Endothelial cell (in vitro differentiated cells): ENCODE measurements at places on chromosomes 11 and 22. TPM values are rescaled to one million over a fixed set of nuclear protein-coding genes. Genes with fewer than 3 reads are reported as not detected.

Gene FAM180B
- total RNA-seq: 0.31 TPM

Gene TP53I11
- 149 TPM for total RNA-seq

Gene RIC3
- 5.6 TPM for total RNA-seq

Gene RASL10A
- 30.1 TPM for total RNA-seq

Gene IL17REL
- total RNA-seq: 0.15 TPM

Gene CD3G
- not detected for total RNA-seq

Gene RTCB
- total RNA-seq: 107 TPM

Gene TRIM49
- total RNA-seq: not detected

Gene OR52E8
- not detected for total RNA-seq

DNA sequence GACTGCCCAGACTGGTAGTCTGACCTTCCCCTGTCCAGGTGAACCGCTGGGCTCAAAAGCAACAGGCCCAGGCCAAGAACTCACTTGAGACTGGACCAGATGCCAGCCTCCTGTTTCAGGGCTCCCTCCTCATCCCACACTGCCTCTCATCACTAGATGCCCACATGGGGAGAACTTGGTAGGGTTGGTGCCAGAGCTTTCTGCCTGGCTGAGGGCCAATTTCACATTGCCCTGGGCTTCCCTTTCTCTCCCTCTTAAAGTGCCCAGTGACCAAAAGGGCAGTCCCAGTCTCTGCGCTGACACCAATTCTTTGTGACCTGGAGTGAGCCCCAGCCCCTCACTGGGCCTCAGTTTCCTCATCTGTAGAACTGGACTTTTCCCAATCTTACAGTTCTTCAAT, 41.7 kb downstream of the C11orf58 start:
- DNase-seq: no peak

DNA sequence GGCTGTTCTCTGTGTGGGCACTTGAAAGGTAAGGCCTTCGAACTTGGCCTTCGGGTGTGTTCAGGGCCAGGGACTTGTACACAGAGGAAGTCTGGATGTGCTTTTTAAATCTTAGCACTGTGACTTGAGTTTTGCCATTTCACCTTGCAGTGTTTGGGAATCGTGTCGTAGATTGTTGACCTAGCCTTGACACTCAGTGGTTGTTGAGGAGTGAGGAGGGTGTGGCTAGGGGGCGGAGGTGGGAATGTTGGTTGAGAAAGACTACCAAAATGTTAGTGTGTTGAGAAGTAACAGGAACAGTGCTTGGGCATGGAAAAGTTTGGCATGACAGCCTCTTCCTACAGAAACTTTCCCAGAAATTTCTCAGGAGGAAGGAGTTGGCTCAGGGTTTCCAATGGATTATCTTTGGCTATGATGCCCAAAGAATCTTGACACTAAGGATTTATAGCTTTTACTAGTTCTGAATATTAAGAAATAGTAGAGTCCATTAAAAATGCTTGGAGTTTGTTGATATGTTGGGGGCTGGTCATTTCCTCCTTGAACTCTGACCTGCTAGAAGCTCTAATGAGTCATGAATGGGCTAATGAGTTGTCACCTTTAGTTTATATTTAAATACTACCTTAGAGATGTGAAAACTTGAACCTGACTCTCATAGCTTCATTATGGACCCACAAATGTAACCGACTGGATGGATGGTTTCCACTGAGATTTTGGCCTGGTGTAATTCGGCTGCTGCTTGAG, 40.6 kb downstream of the BARX2 start:
- DNase-seq: no peak

DNA sequence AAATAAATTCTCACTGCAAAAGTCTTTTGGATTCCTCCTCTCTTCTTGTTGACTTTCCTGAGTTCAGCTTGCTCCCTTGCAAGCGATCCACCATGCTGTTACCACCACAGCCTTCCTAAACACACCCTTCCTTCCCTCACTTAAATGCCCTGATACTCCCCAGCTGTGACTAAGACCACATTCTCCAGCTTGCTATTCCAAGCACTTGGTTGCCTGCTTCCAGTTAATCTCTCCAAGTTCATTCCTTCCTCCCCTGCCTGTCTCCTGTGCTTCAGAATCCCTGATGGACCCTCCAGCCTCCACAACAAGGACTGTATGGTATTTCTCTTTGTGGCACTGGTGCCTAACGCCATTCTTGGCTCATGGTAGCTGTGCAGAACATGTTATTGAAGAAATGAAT, 603.9 kb upstream of the CADM1 start:
- no peak for DNase-seq

DNA sequence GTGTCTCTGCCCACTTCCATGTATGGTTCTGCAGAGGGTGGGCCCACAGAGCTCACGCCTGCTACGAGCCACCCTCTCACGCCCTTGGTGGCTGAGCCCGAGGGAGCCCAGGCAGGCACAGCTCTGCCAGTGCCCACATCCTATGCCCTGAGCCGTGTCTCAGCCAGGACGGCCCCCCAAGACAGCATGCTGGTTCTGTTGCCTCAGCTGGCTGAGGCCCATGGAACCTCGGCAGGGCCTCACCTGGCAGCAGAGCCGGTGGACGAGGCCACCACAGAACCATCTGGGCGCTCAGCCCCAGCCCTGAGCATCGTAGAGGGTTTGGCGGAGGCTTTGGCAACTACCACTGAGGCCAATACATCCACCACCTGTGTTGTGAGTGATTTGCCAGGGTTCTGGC, 64.0 kb downstream of the OTOG start:
- no peak for DNase-seq

- DNase-seq: peak; percentile 12
Observed at GRCh38 chr11:108592591-108593213, 866 bp downstream of the EXPH5 start.

DNA sequence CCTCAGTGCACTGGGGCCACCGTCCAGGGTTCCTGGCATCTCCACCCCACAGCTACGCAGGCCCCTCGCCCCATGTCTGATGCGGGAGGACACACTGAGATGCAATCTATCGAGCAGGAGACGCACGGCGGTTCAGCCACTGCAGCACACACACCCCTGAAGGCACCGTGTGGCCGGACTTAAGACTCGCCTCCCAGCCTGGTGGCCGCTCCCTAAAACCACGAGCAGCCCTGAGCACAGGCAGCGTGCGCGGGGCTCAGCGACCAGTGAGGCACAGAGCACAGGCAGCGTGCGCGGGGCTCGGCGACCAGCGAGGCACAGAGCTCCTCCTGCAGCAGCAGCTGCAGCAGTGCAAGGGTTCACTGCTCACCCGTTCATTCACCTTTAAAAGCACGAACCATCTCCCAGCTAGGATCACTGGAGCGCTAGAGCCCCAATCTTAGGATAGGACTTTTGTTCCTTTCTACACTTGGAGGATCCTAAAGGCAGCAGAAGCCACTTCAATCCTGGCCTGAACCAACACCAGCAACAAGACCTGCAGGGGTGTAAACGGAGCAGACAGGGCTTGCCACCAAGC, 31.4 kb downstream of the TOLLIP start:
- no peak for DNase-seq

DNA sequence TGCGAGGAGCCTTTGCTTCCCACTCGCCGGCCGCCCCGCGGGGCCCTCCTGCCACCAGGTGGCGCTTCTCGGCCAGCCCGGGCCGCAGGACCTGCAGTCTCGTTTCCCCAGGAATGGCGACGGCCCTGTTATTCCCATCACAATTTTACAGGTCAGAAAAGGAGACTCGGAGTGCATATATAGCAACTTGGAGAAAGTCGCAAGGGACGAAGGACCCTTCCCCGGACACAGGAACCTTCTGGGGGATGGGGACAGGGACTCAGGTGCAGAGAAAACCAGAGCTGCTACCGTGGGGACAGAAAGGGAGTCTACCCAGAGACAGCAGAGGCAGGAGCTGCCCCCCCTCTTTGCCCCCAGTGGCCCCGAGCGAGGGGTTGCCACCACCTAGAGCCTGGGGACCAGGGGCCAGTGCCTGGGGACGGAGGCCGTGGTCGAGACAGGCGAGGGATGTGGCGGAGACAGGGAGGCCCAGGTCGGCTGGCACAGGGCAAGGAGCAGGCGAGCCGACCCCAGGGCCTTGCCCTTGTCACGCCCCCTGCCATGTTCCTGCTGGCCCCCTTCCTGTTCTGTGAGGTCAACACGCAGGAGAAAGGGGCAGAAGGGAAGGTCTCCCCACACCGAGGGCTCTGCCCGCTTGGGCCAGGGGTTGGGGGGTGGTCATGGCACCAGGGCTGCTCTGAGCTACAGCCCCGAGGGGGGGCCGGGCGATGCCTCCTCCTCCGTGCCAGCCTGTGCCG, 3.5 kb upstream of the KRTAP5-6 start:
- peak; percentile 96 for DNase-seq

GRCh38 chr11:95589893-95590612, 199.5 kb downstream of the FAM76B start:
- no peak for DNase-seq

DNA sequence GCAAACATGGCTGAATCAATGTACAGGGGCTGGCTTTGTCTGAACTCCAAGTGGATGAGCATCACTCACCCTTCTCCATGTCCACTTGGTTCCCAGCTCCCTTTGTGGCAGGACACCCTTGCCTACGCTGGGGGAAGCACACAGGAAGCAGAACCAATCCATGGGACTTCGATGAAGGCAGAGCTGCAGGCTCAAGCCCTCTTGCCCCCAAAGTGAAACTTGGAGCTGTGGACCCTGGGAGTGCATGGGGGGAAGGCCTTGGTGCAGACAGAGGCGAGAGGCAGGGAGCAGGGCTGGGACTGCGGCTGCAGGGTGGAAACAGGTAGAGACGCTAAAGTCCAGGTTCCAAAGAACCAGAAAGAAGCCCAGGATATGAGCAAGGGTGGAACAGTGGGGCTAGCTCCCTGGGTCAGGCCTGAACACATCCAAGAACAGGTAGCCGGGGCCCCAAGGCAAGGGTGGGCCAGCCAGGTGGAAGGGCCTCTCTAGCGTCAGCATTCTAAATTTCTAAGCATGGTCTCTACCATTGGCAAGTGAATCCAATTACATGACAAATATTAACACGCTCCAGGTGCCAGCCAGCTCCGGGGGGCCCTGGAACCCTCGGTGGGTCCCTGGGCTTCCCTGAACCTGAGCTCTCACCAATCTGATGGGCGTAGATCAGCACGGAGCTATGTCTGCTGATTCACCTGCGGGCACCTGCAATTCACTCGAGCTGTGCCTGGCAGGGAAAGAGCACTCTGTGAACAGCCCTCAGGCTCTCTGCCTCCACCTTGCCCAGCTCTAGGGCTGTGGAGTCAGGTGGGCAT, 532.8 kb downstream of the BRD1 start:
- DNase-seq: no peak

DNA sequence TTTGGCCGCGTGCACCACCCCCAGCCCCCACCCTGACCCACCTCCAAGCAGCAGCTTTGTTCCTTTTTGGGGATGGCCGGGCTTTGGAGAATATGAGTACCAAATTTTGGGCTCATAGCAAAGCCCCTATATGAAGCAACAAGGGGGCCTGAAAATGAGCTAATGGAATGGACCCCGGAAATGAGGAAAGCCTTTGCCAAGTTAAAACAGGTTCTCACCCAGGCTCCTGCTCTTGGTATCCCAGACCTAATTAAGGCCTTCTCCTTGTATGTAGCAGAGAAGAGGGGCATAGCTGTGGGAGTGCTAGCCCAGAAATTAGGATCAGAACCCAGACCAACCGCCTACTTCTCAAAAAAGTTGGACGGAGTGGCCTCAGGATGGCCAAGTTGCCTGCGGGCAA, 87.0 kb downstream of the PIWIL4 start:
- no peak for DNase-seq
